ENCODE measurements at places on chromosomes 7 and 10. TPM values are rescaled to one million over a fixed set of nuclear protein-coding genes. Genes with fewer than 3 reads are reported as not detected.

The DEPP1 gene
- total RNA-seq: 0.24 TPM

The ACBD7 gene
- total RNA-seq: 0.49 TPM

The ATP6V1F gene
- 58.4 TPM for total RNA-seq

The CUZD1 gene
- 3.4 TPM for total RNA-seq

The ATP6V0E2 gene
- total RNA-seq: 54.0 TPM
